ENCODE measurements at places on chromosomes 3 and 15. TPM values are rescaled to one million over a fixed set of nuclear protein-coding genes. Genes with fewer than 3 reads are reported as not detected.

GRCh38 chr3:19272296-19272695, 124.0 kb downstream of the KCNH8 start:
- DNase-seq, result no peak

Gene LDHAL6B
- total RNA-seq, result not detected

Gene CLDN18
- 19.5 TPM for total RNA-seq

DNA sequence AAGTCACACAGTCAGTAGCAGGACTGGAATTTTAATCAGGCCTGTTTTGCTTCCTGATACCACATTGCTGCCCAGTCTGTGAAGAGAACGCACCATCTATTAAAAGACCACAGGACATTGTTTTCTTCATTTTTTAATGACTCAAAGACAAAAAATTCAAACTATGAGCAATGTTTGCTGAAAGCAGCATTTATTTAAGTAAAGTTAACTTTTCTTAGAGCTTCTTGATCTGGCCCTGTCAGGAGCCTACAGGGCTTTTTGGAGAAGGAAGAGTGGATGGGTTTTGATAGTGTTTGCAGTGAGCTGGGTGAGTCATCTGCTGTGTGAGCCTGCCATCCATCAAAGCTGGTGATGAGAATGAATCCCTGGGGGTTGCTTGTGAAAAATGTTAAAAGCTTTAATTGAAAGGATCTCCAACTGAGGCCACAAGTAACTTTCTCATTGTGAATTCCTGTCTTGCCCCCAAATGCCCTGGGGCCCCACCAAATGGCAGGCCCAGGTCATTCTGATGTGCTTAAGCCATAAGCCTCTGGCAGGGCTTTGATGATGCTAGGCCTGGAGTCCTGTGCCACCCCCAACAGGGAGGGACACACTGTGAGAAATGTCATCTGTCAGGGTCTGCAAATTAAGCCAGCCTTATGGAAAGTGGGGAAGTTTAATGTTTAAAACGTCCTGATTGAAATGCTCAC, 136.2 kb upstream of the PFN2 start:
- DNase-seq, result no peak

Gene MINAR1
- 1.9 TPM for total RNA-seq

Gene PDZRN3
- total RNA-seq, result 31.0 TPM

DNA sequence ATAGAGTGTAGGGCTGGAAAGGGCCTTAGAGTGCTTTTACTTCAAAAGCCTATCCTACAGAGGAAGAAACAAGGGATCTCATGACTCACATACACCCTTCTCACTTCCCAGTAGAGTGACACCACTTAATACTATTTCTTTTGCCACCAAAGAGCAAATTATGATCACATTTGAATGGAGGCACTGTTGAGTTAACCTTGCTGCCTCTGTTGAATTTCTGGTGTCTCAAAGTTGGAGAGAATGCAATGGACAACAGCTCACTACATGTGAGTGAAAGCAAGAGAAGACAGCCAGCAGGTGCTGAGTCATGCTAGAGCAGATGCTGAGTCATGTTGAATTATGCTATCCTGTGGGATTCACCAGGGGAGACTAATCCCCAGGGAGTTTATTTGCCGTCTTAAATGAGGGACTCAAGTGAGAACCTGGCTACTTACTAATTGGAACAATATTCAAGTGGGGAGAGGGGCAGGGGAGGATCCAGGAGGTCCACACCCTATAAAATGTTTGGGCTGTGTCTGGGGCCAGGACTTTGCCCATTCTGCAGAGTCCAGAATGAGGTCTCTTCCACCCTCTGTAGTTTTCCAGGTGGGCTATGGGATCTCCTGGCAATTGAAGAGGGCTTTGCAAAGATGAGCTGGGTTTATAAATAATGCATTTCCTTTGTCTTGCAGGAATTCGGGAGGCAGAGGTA, 35.8 kb downstream of the ST8SIA2 start:
- no peak for DNase-seq

Gene ICE2
- total RNA-seq, result 85.1 TPM

Gene PIERCE2
- total RNA-seq, result 4.7 TPM

- no peak for DNase-seq
Observed at GRCh38 chr15:76378691-76379090, 42.1 kb downstream of the ISL2 start.
